ENCODE measurements at places on chromosomes 5 and 9. TPM values are rescaled to one million over a fixed set of nuclear protein-coding genes. Genes with fewer than 3 reads are reported as not detected.

DNA sequence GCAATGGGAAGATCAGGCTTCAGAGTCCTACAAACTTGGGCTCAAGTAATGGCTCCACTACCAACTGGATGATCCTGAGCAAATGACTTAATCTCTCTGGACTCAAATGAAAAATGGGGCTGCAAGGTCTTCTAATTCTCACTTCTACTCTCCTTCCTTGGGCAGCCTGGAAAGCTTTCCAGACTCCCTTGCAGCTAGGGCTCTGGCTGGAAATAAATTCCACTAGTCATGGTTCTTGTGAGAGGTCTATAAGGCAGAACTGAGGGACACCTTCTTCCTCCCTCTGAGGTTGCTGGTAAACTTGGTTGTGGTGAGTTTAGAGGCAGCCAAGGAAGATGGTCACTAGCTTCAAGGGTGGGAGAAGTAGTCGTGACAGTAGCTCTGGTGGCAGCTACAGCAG, 18.6 kb downstream of the DCANP1 start:
- peaks cover 21% of the 10 kb centered on the region for H3K4me1 ChIP-seq
- H3K27ac ChIP-seq = no peak overlapping the region
- H3K36me3 ChIP-seq = peaks cover 15% of the 10 kb centered on the region
- no peak for DNase-seq
- no peak overlapping the region for H3K4me3 ChIP-seq
- no peaks in the 10 kb centered on the region for H3K27me3 ChIP-seq

GRCh38 chr9:89096807-89097206, 81.8 kb downstream of the SHC3 start:
- peaks cover 4% of the 10 kb centered on the region for H3K27me3 ChIP-seq
- H3K4me3 ChIP-seq = no peak overlapping the region
- H3K27ac ChIP-seq = no peak overlapping the region
- no peaks in the 10 kb centered on the region for H3K36me3 ChIP-seq
- H3K4me1 ChIP-seq = peaks cover 9% of the 10 kb centered on the region
- no peak for DNase-seq

DNA sequence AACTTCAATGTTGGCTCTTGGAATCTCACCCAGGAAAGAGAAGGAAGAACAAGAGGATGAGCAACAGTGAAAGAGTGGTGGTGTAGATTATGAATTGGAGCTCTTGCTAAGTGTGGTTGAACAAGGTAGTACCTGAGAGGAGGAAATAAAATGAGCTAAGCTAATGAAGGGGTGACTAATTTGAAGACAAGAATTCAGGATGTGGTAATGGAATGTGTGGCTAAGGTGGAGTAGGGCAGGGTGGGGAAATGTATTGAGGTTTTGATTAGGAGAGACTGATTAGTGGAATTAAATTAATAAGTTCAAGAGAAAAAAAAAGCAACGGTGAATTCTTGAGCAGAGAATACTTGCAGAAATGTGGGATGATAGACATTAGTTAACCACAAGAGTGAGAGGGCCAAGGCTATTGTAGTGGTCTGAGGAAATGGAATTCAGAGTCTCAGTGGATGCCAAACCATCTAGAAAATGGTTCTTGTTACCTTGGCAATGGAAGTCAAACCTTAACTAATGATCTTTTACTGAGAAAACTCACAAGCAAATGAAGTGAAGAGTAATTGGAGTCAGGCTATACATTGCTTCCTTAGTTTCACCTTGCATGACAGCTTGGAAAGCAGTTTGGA, 648.3 kb upstream of the ZNF608 start:
- H3K27me3 ChIP-seq = peaks cover 2% of the 10 kb centered on the region
- H3K4me3 ChIP-seq = no peak overlapping the region
- no peaks in the 10 kb centered on the region for H3K36me3 ChIP-seq
- DNase-seq = no peak
- no peaks in the 10 kb centered on the region for H3K4me1 ChIP-seq
- no peak overlapping the region for H3K27ac ChIP-seq

DNA sequence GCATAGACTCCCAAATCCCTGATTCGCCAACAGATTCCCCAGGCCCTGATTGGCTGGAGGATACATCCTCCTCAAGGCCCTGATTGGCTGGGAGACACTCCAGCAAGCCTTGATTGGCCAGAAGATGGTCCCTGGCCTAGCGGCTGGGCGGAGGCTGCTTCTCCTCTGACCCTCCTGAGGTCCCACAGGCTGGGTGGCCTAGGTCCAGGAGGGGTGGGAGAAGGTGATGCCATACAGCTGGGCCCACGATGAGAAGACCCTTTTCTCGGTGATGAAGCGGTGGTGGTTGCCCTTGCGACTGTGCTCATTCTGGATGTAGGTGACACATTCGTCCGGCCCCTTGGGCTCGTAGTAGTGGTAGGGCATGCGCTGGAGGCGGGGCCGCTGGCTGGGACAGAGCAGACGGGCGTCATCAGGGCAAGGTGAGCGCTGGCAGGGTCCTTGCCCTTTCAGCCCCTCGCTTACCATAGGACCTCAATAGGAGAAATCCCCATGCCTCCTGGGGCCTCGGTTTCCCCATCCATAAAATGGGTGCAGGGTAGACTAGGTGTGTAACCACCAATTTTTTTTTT, 9.0 kb upstream of the AK1 start:
- no peak for DNase-seq
- H3K4me3 ChIP-seq = no peak overlapping the region
- H3K4me1 ChIP-seq = peaks cover 8% of the 10 kb centered on the region
- peaks cover 13% of the 10 kb centered on the region for H3K36me3 ChIP-seq
- H3K27ac ChIP-seq = no peak overlapping the region
- H3K27me3 ChIP-seq = peaks cover 2% of the 10 kb centered on the region

The CAMK2A gene
- total RNA-seq = 0.64 TPM

GRCh38 chr5:77590347-77590746, 48.2 kb downstream of the OTP start:
- peaks cover 7% of the 10 kb centered on the region for H3K27me3 ChIP-seq
- H3K27ac ChIP-seq = no peak overlapping the region
- H3K36me3 ChIP-seq = no peaks in the 10 kb centered on the region
- no peaks in the 10 kb centered on the region for H3K4me1 ChIP-seq
- DNase-seq = no peak
- no peak overlapping the region for H3K4me3 ChIP-seq

DNA sequence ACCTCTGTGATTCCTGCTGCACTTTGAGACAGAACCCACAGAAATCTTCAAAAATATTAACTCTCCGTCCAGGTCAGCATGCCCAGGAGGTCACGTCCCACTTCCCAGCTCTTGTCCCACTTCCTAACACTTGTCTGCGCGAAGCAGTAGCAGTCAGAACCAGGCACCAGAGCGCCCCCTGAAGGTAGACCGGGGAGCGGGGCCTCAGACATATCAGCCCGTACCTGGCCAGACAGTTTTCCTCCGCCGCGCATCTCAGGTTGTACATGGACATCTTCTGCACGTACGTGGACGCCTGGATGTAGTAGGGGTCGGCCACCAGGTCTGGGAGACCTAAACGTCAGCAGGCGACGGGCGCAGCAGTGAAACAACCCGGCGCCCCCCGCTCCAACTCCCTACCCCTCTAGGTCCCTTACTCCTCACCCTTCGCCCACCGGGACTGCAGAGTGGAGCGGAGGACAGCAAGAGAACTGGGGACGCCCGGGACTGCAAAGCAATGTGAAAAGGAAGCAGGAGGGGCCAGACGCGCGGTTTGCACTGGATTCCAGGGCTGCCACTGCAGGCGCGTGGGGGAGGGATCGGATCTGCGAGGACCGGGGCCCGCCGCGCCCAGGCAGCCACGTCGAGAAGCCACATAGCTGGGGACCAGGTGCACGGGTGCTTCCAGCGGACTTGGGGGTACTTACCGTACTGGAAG, 1.2 kb downstream of the LOX start:
- peak overlapping the region; percentile 98 for H3K27ac ChIP-seq
- peaks cover 48% of the 10 kb centered on the region for H3K36me3 ChIP-seq
- peaks cover 4% of the 10 kb centered on the region for H3K27me3 ChIP-seq

DNA sequence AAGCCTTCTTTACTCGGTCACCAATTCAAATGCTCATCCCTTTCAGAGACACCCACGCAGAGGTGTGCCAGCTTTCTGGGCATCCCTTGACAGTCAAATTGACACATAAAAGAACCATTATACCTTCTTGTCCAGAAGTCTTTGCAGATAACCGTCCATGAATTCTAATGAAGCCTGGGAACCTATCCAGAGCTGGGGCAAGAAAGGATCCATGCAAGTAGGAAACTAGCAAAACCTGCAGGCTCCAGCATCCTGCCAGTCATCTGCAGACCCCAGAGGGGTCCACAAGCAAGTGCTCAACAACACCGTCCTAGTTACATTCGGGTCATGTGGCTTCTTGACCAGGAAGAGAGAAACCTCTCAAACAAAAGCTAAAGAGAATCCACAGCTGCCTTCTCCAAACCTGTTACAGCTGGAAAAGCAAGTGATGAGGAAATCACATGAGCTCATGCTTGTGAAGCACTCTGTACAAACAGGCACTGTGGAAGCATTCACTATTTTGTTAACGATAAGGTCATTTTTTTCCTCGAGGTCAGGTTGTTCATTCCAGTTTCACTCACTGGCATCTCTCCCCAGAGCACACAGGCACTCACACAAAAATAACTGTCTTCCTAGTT, 80.2 kb upstream of the DMRT1 start:
- H3K4me3 ChIP-seq = no peak overlapping the region
- no peak overlapping the region for H3K27ac ChIP-seq
- H3K4me1 ChIP-seq = peaks cover 15% of the 10 kb centered on the region
- H3K27me3 ChIP-seq = peaks cover 6% of the 10 kb centered on the region
- H3K36me3 ChIP-seq = no peaks in the 10 kb centered on the region

GRCh38 chr5:139904816-139905661, 109.4 kb downstream of the PSD2 start:
- H3K36me3 ChIP-seq = no peaks in the 10 kb centered on the region
- no peaks in the 10 kb centered on the region for H3K4me1 ChIP-seq
- no peak for DNase-seq
- no peak overlapping the region for H3K27ac ChIP-seq

- no peak for DNase-seq
- no peaks in the 10 kb centered on the region for H3K36me3 ChIP-seq
- no peak overlapping the region for H3K27ac ChIP-seq
- H3K27me3 ChIP-seq = no peaks in the 10 kb centered on the region
- H3K4me3 ChIP-seq = no peak overlapping the region
These were observed 86.9 kb upstream of the SPATA31D4 start for GRCh38 chr9:81841333-81841732.

The NR5A1 gene
- total RNA-seq = not detected

The CER1 gene
- not detected for total RNA-seq

GRCh38 chr5:12704955-12705354, 800.7 kb upstream of the CTNND2 start:
- H3K4me1 ChIP-seq = no peaks in the 10 kb centered on the region
- no peak overlapping the region for H3K4me3 ChIP-seq
- H3K36me3 ChIP-seq = peaks cover 5% of the 10 kb centered on the region
- DNase-seq = no peak
- H3K27ac ChIP-seq = no peak overlapping the region
- no peaks in the 10 kb centered on the region for H3K27me3 ChIP-seq

The BTNL8 gene
- not detected for total RNA-seq

GRCh38 chr5:121949885-121950284, 11.9 kb upstream of the SRFBP1 start:
- no peak overlapping the region for H3K4me3 ChIP-seq
- H3K27me3 ChIP-seq = peaks cover 3% of the 10 kb centered on the region
- no peaks in the 10 kb centered on the region for H3K4me1 ChIP-seq
- no peak overlapping the region for H3K27ac ChIP-seq
- no peaks in the 10 kb centered on the region for H3K36me3 ChIP-seq

GRCh38 chr9:76810377-76810957, 46.2 kb downstream of the PCA3 start:
- peak; percentile 51 for DNase-seq
- H3K4me1 ChIP-seq = no peaks in the 10 kb centered on the region
- H3K27ac ChIP-seq = no peak overlapping the region
- no peaks in the 10 kb centered on the region for H3K36me3 ChIP-seq
- no peak overlapping the region for H3K4me3 ChIP-seq
- peaks cover 15% of the 10 kb centered on the region for H3K27me3 ChIP-seq

- no peak overlapping the region for H3K27ac ChIP-seq
- peaks cover 37% of the 10 kb centered on the region for H3K4me1 ChIP-seq
- DNase-seq = peak; percentile 61
- H3K36me3 ChIP-seq = no peaks in the 10 kb centered on the region
- H3K27me3 ChIP-seq = no peaks in the 10 kb centered on the region
- no peak overlapping the region for H3K4me3 ChIP-seq
These were observed 16.7 kb upstream of the MTMR12 start for GRCh38 chr5:32329395-32329834.

GRCh38 chr5:146339715-146340259, 1.1 kb downstream of the POU4F3 start:
- no peaks in the 10 kb centered on the region for H3K36me3 ChIP-seq
- no peak overlapping the region for H3K4me3 ChIP-seq
- DNase-seq = no peak
- no peaks in the 10 kb centered on the region for H3K4me1 ChIP-seq
- peaks cover 75% of the 10 kb centered on the region for H3K27me3 ChIP-seq

GRCh38 chr5:57167201-57167600, 6.7 kb upstream of the GPBP1 start:
- no peak for DNase-seq
- no peaks in the 10 kb centered on the region for H3K27me3 ChIP-seq
- no peak overlapping the region for H3K4me3 ChIP-seq
- H3K27ac ChIP-seq = no peak overlapping the region
- H3K4me1 ChIP-seq = peaks cover 12% of the 10 kb centered on the region

DNA sequence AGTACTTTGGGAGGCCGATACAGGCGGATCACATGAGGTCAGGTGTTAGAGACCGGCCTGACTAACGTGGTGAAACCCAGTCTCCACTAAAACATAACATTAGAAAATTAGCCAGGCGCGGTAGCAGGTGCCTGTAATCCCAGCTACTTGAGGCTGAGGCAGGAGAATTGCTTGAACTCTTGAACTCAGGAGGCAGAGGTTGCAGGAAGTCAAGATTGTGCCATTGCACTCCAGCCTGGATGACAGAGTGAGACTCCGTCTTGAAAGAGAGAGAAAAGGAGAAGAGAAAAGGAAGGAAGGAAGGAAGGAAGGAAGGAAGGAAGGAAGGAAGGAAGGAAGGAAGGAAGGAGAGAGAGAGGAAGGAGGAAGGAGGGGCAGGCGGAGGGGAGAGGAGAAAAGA, 45.1 kb downstream of the MYO10 start:
- peaks cover 92% of the 10 kb centered on the region for H3K4me1 ChIP-seq
- peaks cover 6% of the 10 kb centered on the region for H3K36me3 ChIP-seq
- H3K4me3 ChIP-seq = no peak overlapping the region
- DNase-seq = no peak

GRCh38 chr5:136527311-136527710, 162.0 kb upstream of the TRPC7 start:
- DNase-seq = no peak
- H3K4me1 ChIP-seq = peaks cover 10% of the 10 kb centered on the region
- no peak overlapping the region for H3K27ac ChIP-seq

- H3K36me3 ChIP-seq = no peaks in the 10 kb centered on the region
- H3K27me3 ChIP-seq = peaks cover 5% of the 10 kb centered on the region
- no peak overlapping the region for H3K27ac ChIP-seq
- H3K4me3 ChIP-seq = no peak overlapping the region
- DNase-seq = no peak
These were observed 141.9 kb downstream of the CEMIP2 start for GRCh38 chr9:71626395-71626794.

- H3K4me3 ChIP-seq = no peak overlapping the region
- no peak for DNase-seq
- no peaks in the 10 kb centered on the region for H3K36me3 ChIP-seq
- H3K27me3 ChIP-seq = no peaks in the 10 kb centered on the region
- no peak overlapping the region for H3K27ac ChIP-seq
- no peaks in the 10 kb centered on the region for H3K4me1 ChIP-seq
These were observed 1709.6 kb upstream of the WWC1 start for GRCh38 chr5:166581826-166582225.

The SOWAHA gene
- not detected for total RNA-seq

The IL9 gene
- not detected for total RNA-seq
